ENCODE measurements at places on chromosomes 1 and 21.

GRCh38 chr1:235567812-235568503, 63.7 kb upstream of the B3GALNT2 start:
- peak; percentile 25 for DNase-seq

DNA sequence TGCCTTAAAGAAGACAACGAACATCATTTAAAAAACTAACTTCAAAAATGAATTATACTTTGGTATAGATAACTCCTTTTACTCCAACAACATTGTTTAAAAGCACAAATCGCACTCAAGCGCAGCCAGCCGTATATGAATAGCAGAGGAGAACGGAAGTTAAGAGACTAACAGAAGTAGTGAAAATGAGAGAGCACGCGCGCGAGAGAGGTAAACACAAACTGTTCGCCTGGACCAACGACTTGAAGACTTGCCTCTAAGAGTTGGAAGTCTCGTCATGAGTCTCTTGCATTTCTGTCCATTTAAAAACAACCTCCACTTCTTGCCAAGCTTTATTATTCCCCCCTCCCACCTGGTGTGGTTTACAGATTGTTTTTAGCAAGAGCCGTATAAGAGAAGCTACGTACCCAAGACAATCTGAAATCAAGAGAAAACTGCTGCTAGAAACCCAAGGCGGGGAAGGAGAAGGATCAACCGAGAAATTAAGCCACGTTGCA, 479 bp downstream of the SELENOF start:
- peak; percentile 49 for DNase-seq

DNA sequence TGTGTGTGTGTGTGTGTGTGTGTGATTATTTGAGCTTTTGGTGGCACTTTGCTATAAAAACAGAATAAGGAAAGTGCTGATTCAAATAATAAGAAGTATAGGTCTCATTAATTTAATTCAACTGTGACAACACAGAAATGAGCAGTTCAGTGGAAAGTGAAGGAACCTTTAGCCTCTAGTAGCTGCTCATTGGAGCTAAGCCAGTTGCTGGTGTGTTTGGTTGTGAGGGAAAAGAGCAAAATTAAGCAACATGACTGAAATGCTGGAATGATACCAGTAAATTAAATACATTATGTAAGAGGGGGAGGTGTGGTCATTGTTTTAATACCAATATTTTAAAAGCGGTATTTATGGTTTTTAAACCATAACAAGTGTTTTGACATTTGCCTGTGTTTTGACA, 55.2 kb downstream of the KIAA0040 start:
- no peak for DNase-seq

DNA sequence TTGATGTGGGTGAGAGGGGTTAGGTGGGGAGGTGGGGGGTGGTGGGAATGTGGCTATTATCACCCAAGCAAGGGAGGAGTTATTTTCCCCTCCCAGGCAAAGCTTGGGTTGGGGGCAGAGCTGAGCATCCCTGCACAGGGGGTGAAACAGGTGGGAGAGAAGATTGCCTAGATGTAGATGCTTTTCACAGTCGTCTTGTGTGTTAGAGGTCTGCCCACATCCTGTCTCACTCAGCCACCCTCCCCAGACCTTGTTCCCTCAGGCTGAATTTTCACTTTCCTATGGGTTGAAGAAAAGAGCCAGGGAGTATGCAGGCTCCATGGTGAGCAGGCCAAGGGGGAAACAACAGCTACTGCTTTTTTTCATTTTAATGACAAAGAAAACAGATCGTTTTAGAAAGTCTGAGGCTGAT, 223.5 kb downstream of the KIF26B start:
- DNase-seq, result no peak

- no peak for DNase-seq
These were observed 20.3 kb downstream of the PIK3R3 start for GRCh38 chr1:46112108-46112507.

GRCh38 chr1:224509907-224510306, 75.3 kb upstream of the WDR26 start:
- peak; percentile 23 for DNase-seq

- DNase-seq, result no peak
These were observed 310.0 kb downstream of the LMO4 start for GRCh38 chr1:87638636-87639035.

GRCh38 chr1:3904006-3904842, 4.2 kb upstream of the C1orf174 start:
- no peak for DNase-seq

GRCh38 chr1:95951371-95952102, 717.5 kb downstream of the RWDD3 start:
- DNase-seq, result no peak

DNA sequence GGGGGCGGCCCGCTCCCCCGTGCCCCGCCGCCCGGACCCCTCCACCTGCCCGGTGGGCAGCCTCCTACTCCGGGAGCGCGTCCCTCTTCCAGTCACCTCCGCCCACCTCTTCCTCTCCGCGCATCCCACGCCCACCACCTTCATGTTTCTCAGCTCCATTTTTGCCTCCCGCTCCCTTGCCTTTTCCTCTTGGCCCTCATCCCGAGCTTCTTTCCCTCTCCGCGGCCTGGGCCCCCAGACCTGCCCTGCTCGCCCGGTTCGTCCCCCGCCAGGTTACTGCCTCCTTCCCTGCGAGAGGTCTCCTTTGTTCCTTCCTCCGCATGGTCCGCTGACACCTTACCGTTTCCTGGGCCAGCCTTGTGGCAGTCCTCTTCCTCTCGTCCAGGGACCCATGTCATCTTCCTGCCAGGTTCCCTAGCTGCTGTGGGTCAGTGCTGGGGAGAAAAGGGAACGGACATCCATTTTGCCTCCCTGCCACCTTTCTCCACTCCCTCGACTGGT, 563 bp downstream of the QSOX1 start:
- DNase-seq, result no peak

GRCh38 chr1:83554174-83554573, 444.8 kb downstream of the TTLL7 start:
- DNase-seq, result no peak

- DNase-seq, result no peak
These were observed 12.9 kb upstream of the SELENON start for GRCh38 chr1:25786887-25787759.

GRCh38 chr1:159978107-159978398, 24.0 kb upstream of the SLAMF9 start:
- DNase-seq, result no peak

- DNase-seq, result no peak
These were observed 136.7 kb upstream of the RAVER2 start for GRCh38 chr1:64608005-64608650.

DNA sequence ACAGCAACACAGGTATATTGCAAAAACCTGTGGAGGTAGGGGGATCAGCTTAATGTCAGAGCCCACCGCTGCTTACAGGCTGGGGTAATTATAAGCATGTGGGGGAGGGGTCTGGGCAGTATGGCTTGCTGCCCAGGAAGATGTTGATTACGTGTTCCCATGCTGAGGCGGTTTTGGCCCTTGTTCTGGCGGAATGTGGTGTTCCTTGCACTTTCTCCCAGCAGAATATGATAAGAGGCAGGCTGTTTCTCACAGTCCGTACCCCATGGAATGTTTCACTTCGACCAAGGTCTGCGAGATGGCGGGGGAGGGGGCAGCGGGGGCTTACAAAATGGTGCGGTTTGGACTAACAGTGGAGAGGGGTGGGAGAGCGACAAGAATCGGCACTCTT, 9.8 kb upstream of the HPCAL4 start:
- DNase-seq, result peak; percentile 32

DNA sequence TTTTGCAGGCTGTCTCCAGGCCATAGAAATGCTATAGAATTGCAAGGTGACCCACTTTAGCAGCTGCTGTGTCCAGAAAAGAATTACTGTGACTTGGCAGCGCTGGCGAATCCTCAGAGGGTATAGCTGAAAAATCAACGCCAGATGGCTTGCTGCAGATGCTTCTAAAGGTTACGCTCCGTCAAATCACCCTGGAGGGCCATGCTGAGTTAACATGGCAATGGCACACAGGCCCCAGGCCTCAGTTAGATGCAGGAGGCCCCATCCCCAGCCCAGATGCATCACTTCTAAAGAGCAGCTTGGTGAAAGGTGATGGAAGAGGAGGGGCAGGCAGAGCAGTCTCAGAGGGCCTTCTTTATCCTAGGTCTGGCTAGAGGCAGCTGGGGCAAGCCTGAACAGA, 18.0 kb downstream of the KIAA1614 start:
- no peak for DNase-seq

GRCh38 chr1:97893844-97894243, 27.0 kb downstream of the DPYD start:
- DNase-seq, result no peak

- DNase-seq, result no peak
These were observed 9.4 kb downstream of the ATAD3A start for GRCh38 chr1:1521331-1521730.

DNA sequence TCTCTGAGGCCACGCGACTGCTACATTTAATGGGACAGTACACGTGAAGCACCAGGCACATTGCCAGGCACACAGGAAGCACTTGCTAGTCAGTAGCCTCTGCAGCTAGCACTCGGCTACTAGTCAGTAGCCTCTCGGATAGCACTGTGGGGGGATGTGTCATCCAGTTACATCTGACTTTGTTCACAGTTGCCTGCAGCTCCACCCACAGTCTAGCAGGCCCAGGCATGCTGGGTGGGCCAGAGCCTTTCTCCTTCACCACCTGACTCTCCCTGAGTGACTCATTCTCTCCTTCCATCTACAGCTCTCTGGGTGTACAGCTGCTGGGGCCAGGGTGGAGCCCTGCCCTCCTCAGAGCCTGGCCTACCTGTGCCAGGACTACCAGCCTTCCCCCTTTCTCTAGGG, 51.5 kb downstream of the PTPRF start:
- DNase-seq, result no peak

DNA sequence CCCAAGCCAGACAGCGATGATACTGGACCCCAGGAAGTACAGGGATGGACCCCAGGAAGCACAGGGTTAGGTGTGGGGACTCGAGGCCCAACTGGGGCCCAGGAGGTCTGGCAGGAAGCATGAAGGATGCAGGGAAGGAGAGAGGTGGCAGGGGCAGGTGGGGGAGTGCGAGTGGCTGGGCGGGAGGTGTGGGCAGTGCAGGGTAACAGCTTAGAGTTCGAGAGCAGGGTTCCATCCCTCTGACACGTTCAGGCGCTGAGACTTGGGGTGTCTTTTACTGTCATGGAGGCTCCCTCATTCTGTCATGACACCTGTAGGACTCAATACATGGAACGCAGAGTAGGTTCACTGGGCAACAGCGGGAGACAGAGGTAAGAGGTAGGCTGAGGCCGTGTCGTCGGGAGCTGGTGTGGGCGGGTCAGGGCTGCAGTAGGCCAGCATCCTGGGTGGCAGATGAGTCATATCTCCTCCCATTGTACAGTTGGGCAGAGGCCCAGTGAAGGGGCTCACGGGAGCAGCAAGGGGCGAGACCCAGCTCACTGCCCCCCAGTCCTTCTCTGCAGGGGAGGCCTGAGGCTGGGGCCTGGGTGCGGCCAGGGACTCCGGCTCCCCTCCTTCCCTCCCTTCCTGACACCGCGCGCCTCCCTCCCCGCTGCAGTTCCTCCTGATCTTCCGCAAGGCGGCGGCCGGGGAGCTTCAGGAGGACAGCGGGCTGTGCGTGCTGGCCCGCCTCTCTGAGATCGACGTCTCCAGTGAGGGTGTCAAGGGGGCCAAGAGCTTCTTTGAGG, 11.6 kb upstream of the CTRC start:
- no peak for DNase-seq

- DNase-seq, result no peak
These were observed 245.1 kb downstream of the RHOU start for GRCh38 chr1:228980232-228980937.

GRCh38 chr21:40622531-40622930, 224.4 kb downstream of the DSCAM start:
- no peak for DNase-seq

DNA sequence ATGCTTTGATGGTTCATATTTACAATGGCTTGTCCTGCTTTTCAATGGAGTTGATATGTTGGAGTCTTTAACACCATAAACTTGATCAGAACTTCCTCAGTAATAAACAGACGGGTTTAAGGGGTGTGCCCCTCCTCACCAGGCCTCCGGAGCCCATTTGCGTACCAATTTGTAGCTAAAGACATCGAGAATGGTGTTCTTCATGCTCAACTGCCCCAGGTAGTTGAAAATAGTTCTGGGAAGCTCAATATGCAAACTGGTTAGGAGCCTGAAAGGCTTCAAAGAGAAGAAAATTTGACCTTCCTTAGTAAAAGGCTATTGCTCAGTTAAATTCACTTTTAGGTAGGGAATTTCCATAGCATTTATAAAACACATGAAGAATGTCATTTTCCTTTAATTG, 68.1 kb upstream of the RRP15 start:
- DNase-seq, result no peak

DNA sequence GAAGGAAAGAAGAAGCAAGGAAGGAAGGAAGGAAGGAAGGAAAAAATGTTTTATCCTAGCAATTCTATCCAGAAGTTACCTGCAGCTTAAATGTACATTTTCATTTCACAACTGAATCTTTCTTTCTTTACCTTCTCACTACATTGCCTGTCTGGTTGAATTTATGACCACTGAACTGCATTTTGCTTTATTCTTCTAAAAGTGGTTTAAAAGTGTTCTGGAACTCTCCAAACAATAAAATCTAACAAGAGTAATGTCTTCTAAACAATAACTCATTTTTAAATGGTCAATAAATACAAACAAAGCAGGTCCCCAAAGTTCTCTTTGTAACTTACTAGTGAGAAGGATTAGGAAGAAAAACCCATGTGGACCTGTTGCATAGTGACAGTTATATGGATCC, 587.5 kb upstream of the NEGR1 start:
- no peak for DNase-seq

- no peak for DNase-seq
These were observed 58.0 kb downstream of the BEND5 start for GRCh38 chr1:48718705-48719104.

GRCh38 chr1:165161130-165161529, 195.4 kb downstream of the LMX1A start:
- DNase-seq, result peak; percentile 17

DNA sequence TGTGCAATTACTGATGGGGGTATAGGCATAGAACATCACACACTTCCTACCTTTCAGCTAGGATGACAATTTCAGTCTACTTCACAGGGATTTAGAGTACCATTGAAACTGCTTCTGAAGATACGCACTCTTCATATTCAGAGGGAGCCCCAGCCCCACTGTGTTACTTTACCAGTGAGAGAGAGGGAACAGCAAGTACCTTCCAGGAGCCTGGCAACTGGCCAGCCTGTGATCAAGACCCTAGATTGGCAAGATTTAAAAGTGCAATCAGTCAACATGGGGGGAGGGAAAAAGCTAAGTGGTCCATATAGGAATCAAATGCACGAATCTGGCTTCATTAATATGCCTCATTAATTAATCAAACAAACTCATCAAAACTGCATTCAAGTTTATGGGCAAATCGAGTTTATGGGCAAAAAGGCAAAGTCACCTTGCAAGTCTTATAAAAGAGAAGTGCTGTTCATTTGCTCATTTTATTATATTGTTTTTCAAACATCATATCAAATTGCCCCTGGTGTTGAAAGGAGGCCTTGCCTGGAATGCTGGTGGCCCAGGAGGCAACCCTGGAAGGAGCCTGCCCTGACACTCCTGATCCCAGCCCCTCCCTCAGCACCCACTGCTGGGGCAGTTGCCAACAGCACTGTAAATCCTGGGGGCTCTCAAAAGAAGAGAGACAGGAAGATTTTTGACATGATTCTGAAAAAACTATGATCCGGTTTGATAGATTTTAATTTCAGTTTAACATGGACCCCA, 184.9 kb upstream of the DPT start:
- DNase-seq, result no peak
